GM23248 (cell line): ENCODE measurements at places on chromosomes 11 and 22. TPM values are rescaled to one million over a fixed set of nuclear protein-coding genes. Genes with fewer than 3 reads are reported as not detected.
A peak's percentile ranks its signal among the peaks of the same experiment; 100 is the strongest.

CDCA5 gene
- 16.8 and 17.5 TPM in 2 replicates for total RNA-seq

OR10AG1 gene
- total RNA-seq = not detected in 2 replicates

DNA sequence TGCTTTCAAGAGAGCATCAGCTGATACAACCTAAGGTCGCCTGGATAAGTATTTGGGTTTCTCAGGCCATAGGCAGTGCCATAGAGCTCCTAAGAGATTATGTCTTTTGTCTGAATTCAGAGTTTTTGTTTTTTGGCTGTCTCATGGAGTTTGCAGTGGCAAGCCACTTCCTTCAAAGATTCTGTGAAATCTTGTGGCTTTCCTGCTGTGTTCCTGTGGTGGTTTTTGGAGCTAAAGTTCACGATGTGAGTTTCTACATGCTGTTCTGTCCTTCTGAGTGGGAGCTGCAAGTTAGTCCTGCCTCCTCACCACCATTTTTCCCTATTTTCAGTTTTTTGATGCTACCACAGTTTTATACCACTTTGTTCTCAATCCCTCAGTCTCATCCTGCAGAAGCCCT lies 111.4 kb downstream of the COMMD9 start:
- DNase-seq = no peak

DNA sequence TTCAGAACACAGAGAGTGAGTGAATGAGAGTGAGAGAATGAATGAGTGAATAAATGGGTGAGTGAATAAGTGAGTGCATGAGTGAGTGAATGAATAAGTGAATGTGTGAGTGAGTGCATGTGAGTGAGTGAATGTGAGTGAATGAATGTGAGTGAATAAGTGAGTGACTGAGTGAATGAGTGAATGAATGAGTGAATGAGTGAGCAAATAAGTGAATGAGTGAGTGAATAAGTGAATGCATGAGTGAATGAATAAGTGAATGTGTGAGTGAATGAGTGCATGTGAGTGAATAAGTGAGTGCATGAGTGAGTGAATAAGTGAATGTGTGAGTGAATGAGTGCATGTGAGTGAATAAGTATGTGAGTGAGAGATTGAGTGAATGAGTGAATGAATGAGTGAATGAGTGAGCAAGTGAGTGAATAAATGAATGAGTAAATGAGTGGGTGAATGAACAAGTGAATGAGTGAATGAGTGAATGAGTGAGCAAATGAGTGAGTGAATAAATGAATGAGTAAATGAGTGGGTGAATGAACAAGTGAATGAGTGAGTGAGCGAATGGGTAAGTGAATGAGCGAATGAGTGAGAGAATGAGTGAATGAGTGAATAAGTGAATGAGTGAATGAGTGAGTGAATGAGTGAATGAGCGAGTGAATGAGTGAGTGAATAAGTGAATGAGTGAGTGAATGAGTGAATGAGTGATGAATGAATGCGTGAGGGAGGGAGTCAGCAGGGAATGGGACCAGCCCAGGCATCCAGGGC lies 21.3 kb upstream of the MUC5B start:
- DNase-seq = no peak

HYLS1 gene
- 4.6 and 6.2 TPM in 2 replicates for total RNA-seq

- peak; percentile 67 for DNase-seq
These were observed 7.7 kb downstream of the CD44 start for GRCh38 chr11:35146711-35147110.

DNA sequence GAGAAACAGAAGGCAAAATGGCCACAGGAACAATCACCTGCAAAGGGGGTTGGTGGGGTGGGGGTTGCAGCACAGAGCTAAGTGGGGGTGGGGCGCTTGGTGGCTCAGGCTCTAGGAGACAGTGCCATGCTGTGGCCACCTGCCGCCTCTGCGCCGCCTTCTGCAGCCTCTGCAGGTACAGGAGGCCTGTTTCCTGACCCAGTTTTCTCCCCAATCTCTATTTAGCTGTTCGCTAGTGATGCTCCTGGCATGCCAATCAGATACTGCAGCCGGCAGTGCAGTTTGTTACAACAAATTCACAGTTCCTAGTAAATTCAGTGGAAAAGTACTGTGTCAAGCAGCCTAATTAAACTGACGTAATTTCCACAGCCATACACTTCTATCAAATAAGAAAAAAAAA lies 106.4 kb downstream of the SERGEF start:
- no peak for DNase-seq

DNA sequence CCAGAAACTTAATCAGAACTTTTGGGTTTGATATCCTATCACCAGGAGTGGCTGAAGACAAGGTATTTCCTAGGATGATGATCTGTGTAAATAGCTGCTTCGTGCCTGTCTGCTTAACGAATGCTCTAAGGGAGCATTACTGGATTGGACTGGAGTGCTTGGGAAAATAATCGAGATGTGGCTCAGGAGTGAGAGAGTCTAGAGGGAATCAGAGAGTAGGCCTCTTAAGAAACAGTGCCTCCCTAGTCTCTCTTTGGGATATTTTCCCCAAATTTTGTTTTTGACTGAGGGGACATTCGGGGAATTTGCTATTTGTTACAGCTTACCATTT lies 2.5 kb downstream of the MAML2 start:
- DNase-seq = peak; percentile 74

NAT10 gene
- total RNA-seq = 21.4 and 34.3 TPM in 2 replicates

GRCh38 chr22:48182846-48183805 lies 1420.7 kb downstream of the TBC1D22A start:
- DNase-seq = no peak

GRCh38 chr11:115357066-115357465 lies 147.1 kb downstream of the CADM1 start:
- no peak for DNase-seq

CHST1 gene
- total RNA-seq = not detected in 2 replicates

- DNase-seq = peak; percentile 20
These were observed 50.5 kb upstream of the SHANK2 start for GRCh38 chr11:71302911-71303310.

TRIM48 gene
- total RNA-seq = not detected in 2 replicates

GRCh38 chr11:77320351-77320750 lies 18.9 kb upstream of the GDPD4 start:
- DNase-seq = peak; percentile 26

- DNase-seq = no peak
These were observed 788 bp downstream of the DRD4 start for GRCh38 chr11:637593-638521.

OR52I2 gene
- total RNA-seq = not detected in 2 replicates

DNA sequence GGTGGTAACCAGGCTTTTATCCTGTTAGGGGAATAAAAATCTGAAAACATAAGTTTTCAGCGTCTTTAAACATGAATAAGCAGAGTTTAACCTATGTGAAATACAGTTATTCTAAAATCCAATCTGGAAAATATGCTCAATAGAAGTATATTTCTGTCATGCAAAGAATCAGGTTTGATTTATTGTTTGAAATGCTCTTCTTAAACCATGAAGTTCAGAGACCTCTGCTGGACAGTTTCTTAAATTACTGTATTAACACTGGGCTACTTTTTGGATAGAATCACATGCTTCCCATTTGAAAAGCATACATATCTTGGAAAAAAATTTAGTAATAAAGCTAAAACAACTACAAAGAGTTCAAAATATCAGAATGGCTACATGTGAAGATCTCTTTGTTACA lies 25.4 kb downstream of the APIP start:
- peak; percentile 64 for DNase-seq

OR8A1 gene
- not detected in 2 replicates for total RNA-seq
